ENCODE measurements at places on chromosomes 6 and 20.
A peak's percentile ranks its signal among the peaks of the same experiment; 100 is the strongest.

- DNase-seq, result no peak
Observed at GRCh38 chr20:13639150-13639497, 392 bp upstream of the TASP1 start.

DNA sequence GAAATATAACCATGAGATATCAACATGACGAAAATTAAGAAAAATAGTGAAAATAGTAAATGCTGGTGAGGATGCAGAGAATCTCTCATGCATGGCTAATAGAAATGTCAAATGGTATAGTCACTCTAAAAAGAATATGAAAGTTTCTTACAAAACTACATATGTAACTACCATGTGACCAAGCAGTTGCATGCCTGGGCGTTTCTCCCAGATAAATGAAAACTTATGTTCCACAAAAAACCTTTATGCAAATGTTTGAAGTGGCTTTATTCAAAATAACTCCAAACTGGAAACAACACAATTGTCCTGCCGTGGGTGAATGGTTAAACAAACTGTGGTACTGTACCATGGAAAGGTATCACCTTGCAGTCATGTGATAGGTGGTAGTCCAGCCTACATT, 112.4 kb downstream of the HDGFL1 start:
- no peak for DNase-seq

GRCh38 chr6:57262488-57262887, 40.4 kb upstream of the RAB23 start:
- no peak for DNase-seq

- DNase-seq, result no peak
Observed at GRCh38 chr20:32445539-32446273, 87.6 kb downstream of the ASXL1 start.

GRCh38 chr6:43451348-43451747, 4.0 kb downstream of the DLK2 start:
- DNase-seq, result no peak

GRCh38 chr6:52253494-52253893, 9.2 kb upstream of the IL17F start:
- no peak for DNase-seq

- DNase-seq, result no peak
Observed at GRCh38 chr20:46216770-46217464, 91.4 kb downstream of the CDH22 start.

- DNase-seq, result no peak
Observed at GRCh38 chr20:49704932-49705336, 8.7 kb downstream of the B4GALT5 start.

GRCh38 chr6:33201935-33202334, 1.3 kb downstream of the SLC39A7 start:
- no peak for DNase-seq

GRCh38 chr6:42251911-42252637, 34.4 kb upstream of the MRPS10 start:
- DNase-seq, result no peak

GRCh38 chr20:43941476-43942200, 27.0 kb downstream of the TOX2 start:
- no peak for DNase-seq

DNA sequence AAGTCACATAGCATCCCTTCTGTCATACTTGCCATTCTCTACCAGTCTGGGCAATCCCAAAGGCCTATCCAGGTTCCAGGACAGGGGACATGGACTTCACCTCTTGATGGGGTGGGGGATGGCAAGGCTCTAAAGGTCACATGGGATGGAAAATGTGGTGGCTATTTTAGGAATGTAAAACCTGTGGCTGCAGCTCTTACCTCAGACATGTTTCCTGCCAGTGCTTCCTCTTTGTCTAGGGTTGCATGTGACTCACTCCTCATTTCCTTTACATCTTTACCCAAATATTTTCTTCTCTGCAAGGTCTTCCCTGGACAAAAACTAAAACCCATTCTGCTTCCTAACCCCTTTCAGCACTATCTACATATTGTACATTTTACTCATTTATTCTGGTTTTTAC, 135.7 kb downstream of the BTBD3 start:
- no peak for DNase-seq

DNA sequence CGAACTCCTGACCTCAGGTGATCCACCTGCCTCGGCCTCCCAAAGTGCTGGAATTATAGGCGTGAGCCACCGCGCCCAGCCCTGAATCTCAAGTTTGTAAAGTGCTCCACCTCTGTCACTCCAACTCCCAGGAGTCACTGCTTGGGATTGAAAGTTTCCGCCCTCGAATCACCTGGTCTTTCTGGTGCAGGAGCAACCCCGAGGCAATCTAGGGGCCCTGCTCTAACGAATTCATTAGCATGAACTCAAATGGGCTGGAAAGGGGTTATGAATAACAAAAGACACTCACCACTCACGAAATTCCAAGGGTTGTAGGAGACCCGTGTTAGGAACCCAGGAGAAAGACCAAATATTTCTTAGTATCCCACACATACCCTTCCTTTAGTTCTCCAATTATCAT, 26.1 kb downstream of the RBCK1 start:
- no peak for DNase-seq

DNA sequence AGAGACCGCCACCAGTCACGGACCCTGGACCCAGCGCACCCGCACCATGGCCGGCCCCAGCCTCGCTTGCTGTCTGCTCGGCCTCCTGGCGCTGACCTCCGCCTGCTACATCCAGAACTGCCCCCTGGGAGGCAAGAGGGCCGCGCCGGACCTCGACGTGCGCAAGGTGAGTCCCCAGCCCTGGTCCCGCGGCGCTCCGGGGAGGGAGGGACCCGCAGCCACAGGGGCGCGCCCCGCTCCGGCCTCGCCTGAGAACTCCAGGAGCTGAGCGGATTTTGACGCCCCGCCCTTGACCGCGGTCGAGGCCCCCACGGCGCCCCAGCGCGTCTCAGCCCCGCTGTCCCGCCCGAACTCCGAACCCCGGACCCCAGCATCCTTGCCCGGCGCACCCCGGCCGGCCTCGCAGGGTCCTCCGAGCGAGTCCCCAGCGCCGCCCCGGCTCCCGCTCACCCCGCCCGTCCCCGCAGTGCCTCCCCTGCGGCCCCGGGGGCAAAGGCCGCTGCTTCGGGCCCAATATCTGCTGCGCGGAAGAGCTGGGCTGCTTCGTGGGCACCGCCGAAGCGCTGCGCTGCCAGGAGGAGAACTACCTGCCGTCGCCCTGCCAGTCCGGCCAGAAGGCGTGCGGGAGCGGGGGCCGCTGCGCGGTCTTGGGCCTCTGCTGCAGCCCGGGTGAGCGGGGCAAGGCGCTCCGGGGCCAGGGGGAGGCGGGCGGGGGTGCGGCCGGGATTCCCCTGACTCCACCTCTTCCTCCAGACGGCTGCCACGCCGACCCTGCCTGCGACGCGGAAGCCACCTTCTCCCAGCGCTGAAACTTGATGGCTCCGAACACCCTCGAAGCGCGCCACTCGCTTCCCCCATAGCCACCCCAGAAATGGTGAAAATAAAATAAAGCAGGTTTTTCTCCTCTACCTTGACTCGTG, at the start of gene OXT:
Gene OXT, plus strand, starts transcription at position 11 of the 920 bp plus-strand sequence. Its CDS starts 36 bp downstream, at position 47.
- DNase-seq, result peak; percentile 70

- DNase-seq, result no peak
Observed at GRCh38 chr20:33262658-33263065, 20.4 kb upstream of the BPIFB1 start.

GRCh38 chr6:150783813-150784212, 81.7 kb upstream of the MTHFD1L start:
- no peak for DNase-seq

DNA sequence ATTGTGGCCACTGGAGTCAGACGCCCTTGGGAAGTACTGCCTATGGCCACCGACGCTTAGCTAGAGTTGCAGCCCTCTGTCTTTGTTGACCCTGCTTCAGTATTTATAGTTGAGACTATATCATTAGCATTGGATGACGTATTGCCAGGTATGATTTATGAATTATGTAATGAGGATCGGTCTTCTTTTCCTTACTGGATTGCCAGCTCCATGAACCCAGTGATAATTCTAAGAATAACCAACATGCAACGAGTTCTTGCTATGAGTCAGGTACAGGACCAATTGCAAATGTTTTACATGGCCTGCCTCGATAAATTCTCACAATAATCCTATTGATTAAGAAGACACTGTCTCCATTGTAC, 63.5 kb downstream of the CLIC5 start:
- DNase-seq, result no peak

DNA sequence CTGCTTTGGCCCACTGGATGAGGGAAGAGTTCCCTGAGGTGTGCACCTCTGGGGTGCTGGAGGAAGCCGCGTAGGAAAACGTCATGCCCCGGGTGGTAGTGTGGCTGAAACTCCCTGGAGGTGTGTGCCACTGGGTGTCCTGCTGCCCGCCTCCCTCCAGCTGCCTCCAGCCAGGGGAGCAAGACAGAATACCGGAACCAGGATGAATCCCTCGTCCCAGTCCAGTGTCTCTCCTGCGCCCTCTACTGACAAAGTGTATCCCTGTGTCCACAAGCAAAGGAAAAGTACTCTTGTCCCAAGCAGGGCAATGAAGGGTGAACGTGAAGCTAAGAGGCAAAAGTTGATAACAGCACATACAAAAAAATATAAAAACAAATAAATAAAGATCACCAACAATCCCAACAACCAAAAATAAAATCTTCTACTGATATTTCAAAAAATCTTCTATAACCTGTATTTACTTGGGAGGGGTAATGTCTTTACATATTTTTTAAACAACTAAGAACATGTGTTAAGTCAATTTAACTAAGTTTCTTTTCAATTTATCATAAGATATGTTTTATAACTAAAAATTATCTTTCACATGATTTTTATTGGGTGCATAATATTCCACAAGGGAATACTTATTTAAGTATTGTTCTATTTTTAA, 437.6 kb downstream of the MAFB start:
- no peak for DNase-seq

DNA sequence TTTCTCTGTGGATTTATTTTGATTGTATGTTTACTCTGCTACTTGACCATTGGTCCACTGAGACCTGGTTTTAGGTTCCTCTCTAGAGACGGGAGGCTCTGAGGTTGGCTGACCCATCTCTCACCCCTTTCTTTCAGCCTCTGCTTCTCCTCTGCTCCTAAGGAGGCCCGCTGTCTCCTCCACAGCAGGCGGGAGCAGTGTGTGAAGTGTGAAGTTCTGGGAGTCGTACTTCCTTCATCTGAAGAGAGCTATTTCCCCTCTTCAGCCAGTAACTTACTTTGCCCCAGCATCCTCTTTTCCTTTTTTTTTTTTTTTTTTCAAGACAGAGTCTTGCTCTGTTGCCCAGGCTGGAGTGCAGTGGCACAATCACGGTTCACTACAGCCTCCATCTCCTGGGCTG, 21.1 kb downstream of the PDRG1 start:
- no peak for DNase-seq

DNA sequence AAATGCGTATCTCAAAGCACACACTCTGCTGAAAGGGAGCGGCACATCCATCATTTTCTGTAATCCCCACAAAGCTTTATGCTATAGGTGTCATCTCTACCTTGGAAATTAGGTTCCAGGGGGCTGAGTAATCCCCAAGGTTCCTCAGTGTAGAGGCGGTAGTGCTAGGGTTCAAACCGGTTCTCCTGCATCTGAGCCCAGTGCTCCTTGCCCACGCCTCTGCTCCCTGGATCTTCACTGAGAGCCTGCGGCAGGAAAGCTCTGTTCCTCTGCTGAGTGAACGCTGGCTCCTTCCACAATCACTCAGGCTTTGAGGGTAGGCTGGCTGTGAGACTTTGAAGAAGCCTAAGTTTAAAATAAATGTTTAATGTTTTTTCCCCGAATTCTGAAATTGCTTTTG, 24.9 kb downstream of the SLC22A23 start:
- DNase-seq, result no peak

DNA sequence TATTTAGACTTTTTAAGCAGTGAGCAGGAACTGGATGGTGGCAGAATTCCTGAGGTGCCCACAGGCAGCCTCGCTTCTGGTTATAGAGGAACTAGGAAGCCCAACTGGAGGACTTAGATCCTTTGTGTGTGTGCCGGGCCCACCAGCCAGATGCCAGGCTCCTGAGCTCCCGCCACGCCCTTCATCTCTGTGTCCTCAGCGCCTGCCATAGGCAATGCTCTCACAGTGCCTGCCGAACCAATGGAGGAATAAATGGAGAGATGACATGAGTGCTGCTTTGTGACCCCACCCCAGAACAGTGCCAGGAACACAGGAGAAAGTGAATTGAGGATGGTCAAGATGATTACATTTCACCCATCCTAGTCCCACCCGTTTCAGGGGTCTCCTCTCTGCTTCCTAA, 146.0 kb downstream of the UNC5CL start:
- DNase-seq, result no peak

GRCh38 chr6:46642928-46643751, 9.5 kb downstream of the CYP39A1 start:
- no peak for DNase-seq

GRCh38 chr20:36465109-36466080, 75.9 kb upstream of the MYL9 start:
- DNase-seq, result peak; percentile 32

DNA sequence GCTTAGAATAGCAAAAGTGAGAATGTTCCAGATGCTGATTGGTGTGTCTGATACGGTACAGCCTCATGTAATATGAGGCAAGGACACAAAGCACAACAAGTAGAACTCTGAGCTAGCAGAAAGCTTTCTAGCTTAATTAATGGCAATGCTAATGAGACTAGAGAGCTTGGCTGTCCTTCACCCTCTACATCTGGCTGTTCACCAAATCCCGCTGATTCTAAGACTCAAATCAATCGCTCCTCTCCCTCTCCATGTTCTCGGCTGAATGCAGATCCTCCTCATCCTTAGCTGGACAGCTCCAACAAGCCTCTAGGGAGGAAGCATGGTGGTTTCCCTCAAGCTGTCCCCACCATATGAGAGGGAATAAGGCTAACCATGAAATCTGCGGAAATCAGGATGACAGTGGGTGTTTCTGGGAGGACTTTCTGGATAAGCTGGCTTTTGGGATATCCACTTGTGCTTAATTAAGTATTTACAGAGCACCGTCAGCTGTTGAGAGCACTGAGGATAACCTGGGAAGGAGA, 128.9 kb downstream of the FOXC1 start:
- no peak for DNase-seq

DNA sequence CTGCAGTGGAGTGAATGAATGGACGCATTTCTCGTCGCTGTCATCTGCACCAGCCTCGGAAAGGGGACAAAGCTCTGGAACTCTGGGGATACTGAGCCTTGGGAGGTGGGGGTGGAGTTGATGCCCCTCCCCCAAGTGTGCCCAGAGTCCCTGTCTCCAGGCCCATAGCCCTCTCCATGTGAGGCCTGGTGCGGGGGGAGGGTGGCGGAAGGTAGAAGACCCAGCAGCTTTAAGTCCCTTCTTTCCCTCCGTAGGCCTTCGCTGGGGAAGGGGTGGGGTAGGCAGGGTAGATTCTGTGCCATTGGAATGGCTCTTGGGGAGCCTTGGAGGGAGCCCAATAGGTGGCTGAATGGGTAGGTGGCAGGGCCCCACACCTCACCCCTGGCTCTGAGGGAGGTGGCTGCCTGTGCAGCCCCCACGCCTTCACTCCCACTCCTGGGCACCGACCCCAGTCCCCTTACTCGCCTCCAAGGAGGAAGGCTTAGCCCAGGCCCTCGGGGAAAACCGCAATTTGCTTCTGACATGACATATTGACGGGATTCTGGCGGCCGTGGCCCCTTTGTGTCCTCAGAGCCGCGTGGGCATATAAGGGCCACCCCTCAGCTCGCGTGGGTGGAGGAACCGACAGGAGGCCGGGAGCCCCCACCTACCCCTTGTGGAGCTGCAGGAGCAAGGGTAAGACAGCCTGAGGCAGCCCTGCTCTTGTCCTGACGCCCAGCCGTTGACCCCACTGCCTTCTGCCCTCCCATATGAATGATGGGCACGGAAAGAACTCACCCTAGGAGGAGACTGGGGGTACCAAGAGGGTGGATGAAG, at the start of gene BPIFB3:
Gene BPIFB3, plus strand, starts transcription at position 613 of the 816 bp plus-strand sequence. CDS start 1,533 bp downstream, outside the sequence.
- no peak for DNase-seq

- no peak for DNase-seq
Observed at GRCh38 chr20:25078662-25079061, 3.3 kb downstream of the VSX1 start.

- no peak for DNase-seq
Observed at GRCh38 chr6:154469306-154469935, 41.1 kb downstream of the CNKSR3 start.
